ENCODE measurements at places on chromosomes 7 and 10.

DNA sequence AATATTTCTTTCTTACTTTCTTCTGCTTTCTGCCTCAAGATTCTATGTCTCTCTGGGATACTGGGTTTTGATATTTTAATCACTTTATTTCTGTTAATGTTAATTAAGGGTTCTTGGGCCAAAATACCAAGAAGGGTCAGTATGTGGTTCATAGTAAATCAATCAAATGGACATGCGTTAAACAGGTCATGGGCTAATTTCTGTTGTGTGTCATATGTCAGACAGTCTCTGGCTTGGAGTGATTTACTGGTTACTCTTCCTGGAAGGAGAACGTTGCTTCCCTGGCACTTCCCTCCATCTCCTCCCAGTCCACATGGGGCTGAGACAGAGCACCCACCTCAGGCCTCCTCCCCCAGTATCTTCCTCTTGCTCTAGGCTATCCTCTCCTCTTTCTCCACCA, 489.1 kb downstream of the SUGCT start:
- DNase-seq, result no peak

GRCh38 chr10:22252224-22252800, 34.5 kb upstream of the EBLN1 start:
- peak; percentile 73 for DNase-seq

DNA sequence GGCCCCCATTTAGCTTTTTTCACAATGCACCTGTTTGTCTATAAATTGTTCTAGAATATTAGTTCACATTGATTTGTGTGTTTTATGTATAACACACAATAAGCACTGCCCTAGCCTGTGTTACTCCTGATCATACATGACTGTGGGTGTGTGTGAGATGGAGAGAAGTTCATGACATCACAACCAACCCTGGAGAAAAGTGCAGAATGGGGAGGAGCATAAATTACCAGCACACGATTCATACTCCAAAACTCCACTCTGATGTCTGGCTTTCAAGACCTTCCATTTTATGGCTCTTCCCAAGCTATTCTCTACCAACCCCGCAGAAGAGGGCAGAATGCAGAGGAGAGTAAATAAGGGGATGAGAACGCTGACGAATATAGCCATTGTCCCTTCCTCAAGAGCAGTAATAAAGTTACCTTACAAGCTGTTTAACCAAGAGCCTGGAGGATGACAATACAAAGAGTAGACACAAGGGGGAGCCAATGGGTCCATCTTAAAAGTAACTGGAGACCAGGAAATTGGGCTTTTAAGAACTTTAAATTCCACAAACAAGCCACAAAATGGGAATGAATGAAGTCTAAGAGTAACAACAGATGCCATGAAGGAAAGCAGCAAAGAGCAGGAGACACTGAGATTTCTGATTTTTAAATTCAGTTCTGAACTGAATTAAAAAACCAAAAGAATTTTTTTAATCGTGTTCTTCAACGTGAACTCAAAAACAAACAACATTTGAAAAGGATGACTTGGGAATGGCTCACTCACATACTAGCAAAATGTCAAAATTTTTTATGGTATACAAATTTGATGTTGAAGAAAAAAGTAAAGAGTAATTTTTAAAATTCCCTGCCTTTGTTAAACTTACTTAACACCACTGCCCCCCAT, 159.6 kb downstream of the PARD3 start:
- peak; percentile 52 for DNase-seq

DNA sequence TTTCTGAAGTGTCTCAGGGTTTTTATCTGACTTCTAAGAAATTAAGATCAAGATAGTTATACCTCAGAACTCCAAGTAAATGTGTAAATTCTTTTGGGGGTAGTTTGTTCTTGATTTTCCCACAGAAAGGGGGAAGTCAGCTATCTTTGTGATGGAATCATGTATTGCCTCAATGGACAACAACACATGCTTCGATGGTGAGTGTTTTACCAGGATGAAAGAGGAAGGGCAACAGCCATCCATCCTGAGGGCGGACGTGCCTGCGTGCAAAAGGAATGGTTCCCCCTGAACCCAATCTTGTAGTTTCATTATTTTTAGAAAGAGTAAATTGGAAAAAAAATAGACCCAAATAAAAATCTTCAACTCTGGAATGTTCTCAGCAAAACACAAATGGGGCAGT, 67.2 kb upstream of the ZPBP start:
- DNase-seq, result no peak

DNA sequence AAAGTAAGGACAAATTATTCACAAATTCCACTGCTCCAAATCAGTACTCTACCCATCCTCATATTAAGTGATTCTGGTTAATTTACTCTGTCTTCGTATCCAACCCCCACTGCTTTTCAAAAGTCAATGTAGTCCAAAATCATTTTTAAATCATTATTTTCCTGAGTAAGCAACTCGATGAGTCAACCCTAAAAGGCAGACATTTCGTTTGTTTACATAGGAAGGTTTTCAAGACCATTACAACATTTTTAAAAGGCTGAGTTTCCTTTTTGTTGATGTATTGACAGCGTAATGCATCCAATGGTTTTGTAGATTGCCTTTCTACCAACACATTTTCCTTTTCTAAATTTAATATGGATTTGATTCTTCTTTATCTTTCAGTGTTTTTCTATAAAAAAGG, 523.0 kb upstream of the ANKRD30A start:
- DNase-seq, result no peak

DNA sequence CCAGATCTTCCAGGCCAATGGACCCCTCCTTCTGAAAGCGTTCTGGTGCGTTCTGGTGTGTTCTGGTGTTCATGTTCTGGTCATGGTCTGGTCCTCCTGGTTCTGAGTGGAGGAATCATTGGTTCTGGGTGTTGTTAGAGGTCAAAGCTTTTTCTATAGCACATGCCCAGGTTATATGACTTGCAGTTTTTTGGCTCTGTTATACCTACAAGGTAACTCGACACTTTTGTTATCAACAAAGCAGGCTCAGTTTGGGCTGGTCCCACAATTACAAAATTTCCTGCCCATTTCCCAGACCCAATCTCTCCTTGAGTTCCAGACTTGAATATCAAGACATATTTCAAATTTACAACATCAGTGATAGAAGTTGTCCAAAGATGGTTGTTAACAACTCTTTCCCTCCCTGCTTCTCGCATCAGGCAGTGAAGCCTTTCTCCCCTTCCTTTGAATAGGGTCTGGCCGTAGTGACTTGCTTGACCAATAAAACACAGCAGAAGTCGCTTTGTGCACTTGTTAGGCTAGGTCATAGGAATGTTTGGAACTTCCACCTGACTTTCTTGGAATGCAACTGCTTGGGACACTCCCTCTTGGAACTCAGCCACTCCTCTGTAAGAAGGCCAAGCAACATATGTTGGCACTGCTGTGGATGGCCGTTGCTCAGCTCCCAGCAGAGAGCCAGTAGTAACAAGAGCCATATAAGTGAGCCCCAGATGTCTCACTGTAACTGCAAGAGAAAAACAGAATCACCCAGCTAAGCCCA, 83.1 kb upstream of the STEAP1B start:
- no peak for DNase-seq

DNA sequence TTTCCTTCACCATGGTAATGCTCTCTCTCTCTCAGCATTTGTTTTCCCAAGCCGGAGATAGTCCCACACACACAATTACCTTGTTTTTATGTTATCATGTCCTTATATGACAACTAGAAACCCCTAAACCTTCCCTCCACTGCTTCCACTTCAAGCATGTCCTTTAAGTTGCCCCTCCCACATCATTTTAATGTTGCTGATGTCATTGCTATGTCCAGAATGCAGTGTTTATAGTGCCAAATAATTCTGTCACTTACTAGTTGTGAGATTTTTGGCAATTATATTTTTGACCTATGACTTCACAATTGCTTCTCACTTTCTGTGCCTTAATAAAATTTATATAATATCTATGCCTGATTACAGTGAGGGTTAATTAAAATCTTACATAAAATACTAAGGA, 645.9 kb downstream of the XPNPEP1 start:
- no peak for DNase-seq

DNA sequence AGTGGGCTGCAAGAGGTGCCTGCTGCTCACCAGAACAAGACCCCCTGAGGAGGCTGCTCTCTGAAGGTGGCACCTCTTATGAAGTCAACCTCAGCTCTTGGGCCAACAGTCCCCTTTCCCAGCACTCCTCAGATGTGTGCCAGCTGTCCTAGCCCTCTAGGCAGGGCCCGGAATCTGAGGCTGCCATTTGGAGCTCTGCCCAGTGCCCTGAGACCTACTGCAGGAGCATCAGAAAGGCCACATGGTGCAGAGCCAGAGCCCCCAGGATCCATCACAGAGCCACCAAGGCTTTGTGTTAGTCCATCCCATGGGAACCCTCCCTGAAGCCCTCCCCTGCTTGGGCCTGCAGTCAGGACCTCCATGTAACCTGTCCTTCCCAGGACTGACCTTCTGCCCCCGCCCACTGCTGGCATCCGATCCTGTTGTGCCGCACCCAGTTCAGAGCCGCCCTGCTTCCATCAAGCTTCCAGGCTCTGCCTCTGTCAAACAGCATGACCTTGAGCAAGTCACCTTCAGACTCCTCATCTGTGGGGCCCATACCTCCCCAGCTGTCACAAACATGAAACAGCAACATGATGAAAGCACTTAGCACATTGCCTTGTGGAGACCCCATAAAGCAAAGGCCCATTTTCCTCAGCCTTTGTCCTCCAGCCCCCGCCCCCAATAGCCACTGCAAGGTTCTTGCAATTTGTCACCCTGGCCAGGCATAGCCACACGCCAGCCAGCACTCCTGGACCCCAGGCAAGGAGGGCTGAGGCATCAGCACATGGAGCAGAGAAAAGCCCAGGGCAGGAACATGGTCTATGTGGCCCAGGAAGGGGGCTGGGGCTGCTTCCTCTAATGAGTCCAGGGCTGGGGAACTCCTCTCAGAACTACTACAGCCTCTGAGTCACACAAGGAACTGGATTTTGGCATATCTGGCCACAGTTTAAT, 51.7 kb downstream of the GRID1 start:
- DNase-seq, result no peak

GRCh38 chr10:66098595-66099480, 827.0 kb upstream of the LRRTM3 start:
- no peak for DNase-seq

Data from erythroblast (primary cell).